ENCODE measurements at places on chromosomes 6 and 20.

DNA sequence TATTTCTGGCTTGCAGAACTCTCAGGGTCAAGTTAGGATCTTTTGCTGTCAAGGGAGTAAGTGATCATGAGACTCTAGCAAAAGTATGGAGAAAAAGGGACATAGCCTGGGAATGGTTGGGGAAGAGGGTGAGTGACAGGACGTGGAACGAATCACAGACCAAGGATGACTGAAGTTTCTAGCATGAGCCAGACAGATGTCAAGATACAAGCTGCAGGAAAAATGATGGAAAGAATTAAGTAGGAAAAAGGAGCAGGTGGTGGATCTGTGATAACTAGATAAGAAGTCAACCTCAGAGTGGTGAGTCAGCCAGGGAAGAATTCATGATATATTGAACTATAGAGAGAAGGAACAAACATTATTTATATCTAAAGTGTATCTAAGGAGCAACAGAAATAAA, 159.8 kb upstream of the SYNDIG1 start:
- no peak for DNase-seq

GRCh38 chr6:16044211-16044643, 84.7 kb upstream of the MYLIP start:
- DNase-seq = no peak

GRCh38 chr6:77543601-77544000, 80.3 kb upstream of the HTR1B start:
- DNase-seq = no peak

GRCh38 chr6:138485586-138486248, 13.6 kb downstream of the NHSL1 start:
- no peak for DNase-seq

DNA sequence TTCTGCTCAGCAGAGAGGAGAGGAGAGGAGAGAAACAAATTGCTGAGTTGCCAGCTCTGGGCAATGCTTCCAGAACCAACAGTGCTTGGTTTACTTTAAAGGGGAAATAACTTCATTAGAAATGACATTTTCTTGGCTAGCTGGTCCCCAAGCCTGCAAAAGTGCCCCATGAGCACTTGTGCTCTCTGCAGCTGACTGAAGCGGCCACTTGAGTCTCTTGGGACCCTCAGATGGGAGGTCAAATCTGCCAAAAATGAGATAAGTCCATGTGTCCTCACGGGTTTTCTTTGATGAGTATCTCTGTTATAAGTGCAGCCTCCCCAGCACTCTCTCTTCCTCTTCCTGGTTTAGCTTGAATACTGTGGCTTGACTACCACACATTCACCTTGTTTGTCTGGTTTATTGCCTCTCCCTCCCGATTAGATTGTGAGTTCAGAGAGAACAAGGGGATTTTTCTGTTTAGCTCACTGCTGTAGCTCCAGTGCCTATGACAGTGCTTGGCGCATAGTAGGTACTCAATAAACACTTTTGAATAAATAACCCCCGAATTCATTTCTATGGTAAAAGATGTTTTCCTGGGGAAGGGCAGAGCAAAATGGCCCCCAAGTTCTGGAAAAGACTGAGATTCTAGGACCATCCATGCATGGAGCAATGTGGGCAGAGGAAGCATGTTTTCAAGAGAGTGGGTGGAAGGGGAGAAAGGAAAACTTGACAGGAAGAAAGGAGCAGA, 7.0 kb upstream of the RIN2 start:
- DNase-seq = no peak

GRCh38 chr6:156660389-156660788, 116.8 kb upstream of the ARID1B start:
- DNase-seq = no peak

DNA sequence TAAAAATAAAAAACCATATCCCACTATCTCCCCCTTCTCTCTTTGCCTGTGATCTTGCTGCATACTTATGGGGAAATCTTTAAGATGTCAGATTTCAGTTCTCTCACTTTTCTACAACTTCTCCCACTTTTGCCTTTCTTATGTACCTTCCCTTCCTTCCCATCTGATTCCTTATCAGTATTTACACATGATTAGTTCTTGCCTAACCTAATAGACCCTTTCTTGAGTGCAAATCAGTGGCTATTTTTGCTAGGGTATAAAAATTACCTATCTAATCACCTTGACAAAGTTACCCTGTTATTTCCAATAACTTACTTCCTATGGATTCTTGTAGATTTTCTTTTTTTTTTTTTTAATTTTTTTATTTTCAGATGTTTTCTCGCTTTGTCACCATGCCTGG, 75.7 kb downstream of the PTPRA start:
- no peak for DNase-seq

- no peak for DNase-seq
Measured at GRCh38 chr6:46510651-46511050, 19.4 kb upstream of the RCAN2 start.

DNA sequence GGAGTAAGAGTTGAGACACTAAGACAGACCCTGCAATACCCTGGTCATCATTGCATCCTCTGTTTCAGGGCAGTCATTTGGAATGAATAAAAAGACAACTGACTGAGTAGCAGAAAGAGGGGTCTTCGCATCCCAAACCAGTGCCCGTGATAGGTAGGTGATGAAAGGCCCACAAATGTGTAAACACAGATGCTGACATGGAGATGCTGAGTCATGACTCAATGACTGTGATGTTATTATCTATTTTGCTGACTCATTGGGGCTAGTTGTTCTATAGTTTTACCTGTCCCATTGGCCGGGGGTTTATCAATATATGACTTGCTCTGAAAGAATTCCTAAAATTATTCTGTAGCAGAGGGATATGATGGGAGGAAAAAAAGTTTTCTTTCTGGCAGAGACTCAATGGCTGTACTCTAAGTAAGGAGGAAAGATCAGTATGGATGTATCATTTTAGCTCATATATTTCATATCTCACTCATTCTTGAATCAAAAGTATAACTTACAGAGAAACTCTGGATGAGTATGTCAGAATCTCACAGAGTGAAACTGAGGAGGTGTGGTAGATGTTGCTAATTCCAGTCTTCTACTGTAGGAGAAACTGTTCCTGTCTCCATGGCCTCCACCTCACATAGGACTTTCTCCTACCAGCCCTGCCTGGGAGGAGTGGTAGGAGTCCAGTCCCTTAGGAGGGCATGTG, 119.9 kb upstream of the PREP start:
- no peak for DNase-seq

DNA sequence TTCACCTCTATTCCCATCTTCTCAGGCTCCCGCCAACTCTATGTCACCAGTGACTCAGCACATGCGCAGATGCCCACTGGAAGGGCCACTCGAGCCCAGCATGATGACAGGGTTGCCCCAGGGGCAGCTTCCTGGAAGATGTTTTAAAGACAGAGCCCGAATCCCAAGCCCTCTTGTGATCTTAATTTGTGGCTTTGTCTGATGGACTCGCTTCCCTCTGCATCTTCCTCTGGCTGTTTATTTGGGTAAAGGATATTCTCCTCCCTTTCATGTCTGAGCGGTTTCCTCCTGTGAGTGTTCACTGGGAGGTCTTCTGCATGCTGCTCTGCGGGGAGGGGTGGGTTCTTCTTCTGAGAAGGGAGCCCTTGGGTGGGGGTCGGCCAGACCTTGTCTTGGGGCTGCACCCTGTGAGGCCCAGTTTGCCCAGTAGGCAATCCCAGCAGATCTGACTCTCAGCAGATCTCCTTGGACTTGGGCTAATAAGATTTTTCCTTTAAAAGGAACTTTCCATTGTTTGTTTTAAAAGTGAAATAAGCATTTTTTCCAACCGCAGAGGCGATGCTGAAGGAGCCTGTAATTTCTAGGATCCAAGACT, 401.0 kb downstream of the CDC5L start:
- no peak for DNase-seq

DNA sequence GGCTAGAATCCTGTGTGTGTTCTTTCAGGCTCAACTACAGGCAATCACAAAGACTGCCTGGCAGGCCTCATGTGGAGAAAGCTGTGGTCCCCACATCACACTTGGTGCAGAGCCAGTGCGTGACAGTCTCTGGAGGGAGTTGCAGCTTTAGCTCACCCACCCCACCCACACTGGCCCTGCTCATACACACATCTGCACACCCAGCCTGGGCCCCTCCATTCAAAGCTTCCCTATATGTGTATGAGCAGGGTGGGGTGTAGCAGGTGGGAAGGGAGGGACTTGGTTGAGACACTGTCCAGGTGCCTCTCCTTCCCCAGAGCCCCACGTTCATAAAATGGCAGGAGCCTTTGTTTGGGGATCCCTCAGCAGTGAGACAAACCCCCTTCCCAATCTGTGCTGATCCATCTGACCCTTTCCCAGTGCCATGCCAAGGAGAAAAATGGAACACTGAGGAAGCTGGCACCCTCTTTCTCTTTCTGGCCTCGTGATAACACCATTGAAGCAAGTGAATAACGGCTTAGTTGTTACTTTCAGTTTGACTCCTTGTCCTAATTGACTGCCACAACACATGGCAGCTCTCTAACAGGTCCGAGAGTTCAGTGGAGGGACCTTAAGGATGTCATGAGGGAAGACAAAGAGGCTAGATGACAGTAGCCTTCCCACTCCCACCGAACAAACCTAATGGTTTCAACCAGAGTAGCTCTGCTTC, 53.8 kb upstream of the NRSN1 start:
- DNase-seq = no peak

DNA sequence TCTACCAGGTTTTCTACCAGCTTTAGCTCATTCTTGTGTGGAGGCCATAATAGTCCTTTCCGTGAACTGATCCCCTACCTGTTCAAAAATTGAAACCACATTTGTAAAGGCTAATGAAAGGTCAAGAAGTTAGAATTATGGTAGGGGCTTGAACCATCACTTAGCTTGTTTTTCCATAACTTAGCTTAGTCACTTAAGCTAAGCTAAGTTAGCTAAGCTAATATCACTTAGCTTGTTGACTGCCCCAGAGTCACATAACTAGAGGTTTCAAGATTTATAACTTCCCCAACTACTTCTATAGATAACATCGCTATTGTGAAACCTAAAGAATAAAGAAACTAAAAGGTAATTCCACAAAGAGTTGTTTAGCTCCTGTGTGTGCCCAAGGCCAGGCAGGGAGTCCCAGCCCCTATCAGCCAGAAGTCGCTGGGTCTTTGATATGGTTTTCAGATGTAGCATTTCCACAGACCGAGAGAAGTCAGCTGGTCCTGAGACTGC, 131.8 kb downstream of the VEGFA start:
- DNase-seq = no peak

- no peak for DNase-seq
Measured at GRCh38 chr20:48734104-48734749, 93.6 kb downstream of the PREX1 start.

GRCh38 chr6:98526465-98526864, 307.9 kb upstream of the POU3F2 start:
- DNase-seq = no peak

DNA sequence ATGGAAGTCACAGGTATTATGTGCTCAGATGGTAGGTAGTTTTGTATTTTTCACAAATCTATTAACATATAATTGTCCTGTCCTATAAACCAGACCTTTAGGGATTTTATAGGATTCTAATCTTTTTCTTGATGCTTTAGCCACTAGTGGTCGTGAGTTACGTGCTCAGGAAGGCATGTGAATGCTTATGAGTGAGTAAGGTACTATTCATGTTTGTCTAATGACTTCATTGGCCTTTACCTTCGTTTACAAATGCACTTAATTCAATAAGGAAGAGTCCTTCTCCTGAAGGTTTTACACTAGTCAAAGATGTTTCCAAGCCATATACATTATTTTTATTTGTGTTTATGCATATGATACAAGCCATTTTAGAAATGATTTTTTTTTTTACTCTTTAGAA, 23.0 kb downstream of the PACRG start:
- no peak for DNase-seq

- DNase-seq = peak; percentile 65
Measured at GRCh38 chr6:28710466-28711191, 184.9 kb downstream of the GPX5 start.

DNA sequence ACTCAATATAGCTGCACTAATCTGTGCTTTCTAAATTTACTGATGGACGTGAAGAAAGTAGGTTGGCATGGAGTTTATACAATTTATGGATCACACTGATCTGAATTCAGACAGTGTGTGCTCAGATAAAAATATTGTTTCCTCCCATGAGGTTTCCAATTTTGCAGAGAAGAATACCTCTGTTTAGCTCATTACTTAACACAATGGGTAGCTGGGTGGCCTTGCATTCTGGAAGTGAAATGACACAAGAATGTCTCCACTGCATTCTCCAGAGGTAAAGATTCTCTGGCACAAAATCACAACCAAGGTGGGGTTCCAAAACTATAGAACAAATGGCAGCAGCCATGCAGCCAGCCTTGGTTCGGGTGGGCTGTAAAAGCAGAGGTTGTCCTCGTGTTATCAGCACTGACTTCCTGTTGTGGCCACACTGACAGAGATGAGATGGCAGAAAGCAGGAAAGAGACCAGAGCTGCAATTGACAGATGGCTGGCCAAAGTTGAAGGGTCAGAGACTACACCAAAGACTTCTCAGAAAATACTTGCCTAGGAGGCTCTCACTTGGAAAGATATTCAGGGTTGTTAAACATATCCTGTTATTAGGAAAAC, 50.2 kb downstream of the HDAC2 start:
- no peak for DNase-seq

DNA sequence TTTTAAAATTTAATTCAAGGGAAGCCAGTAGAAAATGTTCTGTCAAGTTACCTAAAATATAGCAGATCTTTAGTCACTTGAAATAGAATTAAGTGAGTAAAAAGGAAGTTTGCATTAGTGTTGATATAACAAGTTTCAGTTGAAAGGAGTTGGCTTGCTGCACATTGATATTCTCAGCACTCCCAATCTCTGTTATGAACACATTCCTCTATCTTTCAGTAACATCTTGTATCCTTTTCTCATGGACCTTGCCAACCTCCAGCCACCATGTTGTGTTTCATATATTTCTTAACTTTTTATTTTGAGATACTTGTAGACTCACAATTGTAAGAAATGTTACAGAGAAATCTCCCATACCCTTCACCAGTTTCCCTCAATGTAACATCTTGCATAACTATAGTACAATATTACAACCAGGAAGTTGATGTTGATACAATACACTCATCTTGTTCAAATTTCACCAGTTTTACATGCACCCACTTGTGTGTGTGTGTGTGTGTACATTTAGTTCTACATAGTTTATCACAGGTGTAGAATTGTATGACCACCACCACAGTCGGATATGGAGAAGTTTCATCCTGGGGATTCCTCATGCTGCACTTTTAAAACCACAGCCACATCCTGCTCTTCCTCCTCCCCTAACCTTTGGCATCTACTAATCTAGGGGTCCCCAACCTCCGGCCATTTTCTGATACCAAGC, 20.2 kb upstream of the PAQR8 start:
- no peak for DNase-seq

- DNase-seq = no peak
Measured at GRCh38 chr20:64153861-64154589, 10.2 kb upstream of the MYT1 start.

- no peak for DNase-seq
Measured at GRCh38 chr6:83231146-83231545, 38.0 kb downstream of the RWDD2A start.

GRCh38 chr20:52974179-52974594, 2.0 kb downstream of the TSHZ2 start:
- DNase-seq = no peak
